ENCODE measurements at places on chromosomes 1 and 21.

GRCh38 chr1:231337043-231337471 lies 595 bp downstream of the EXOC8 start:
- no peak for DNase-seq

DNA sequence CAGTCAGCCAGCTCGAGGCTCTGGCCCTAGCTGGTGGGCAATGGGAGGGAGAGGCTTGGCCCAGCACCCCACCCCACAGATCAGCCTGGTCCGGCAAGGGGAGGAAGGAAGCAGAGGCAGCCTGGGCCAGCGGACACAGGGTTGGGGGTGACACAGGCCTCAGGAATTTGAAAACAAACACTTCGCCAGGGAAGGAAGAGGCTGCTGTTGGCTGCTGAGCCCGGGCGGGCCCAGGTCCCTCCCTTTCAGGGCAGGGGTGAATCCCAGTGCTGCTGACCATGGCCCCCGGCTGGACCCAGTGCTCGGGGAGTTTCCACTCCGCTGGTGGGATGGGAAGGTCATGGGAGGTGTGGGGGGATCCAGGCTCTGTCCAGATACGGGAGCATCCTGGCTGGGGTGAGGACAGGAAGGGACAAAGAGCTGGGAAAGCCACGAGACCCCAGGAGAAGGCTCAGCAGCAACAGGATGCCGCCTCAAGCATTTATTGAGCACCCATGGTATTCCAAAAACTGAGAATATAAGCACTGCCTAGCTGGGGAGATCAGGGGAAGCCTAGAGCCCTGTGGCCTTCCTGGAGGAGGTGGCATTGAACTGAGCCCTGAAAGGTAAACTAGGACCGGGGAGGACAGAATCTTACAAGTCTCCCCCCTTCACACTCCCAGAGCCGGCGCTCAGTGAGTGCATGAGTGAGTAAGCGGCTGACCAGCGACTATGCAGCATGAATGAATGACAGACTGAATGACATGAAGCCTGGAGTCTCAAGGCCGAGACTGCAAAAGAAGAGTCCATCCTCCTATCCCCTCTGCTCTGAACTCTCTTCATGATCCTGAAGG lies 26.2 kb upstream of the EPHA2 start:
- no peak for DNase-seq

DNA sequence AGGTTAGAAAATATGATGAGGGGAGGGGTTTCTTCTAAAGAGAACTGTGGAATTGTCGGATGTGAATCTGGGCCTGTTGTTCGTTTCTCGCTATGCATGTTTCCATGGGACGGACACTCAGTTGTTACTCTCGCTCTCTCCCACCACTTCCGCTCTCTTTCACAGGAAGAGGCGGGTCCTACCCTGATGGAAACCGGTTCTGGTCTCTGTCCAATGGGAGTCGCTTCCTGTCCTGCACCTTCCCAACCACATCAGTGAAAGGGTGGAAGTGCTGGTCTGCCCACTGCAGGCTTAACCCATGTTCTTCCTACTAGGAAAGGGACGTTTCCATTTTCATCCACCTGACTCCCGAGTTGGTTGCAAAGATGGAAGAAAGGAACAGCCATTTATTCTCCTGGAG lies 119.4 kb downstream of the KCNJ15 start:
- no peak for DNase-seq

DNA sequence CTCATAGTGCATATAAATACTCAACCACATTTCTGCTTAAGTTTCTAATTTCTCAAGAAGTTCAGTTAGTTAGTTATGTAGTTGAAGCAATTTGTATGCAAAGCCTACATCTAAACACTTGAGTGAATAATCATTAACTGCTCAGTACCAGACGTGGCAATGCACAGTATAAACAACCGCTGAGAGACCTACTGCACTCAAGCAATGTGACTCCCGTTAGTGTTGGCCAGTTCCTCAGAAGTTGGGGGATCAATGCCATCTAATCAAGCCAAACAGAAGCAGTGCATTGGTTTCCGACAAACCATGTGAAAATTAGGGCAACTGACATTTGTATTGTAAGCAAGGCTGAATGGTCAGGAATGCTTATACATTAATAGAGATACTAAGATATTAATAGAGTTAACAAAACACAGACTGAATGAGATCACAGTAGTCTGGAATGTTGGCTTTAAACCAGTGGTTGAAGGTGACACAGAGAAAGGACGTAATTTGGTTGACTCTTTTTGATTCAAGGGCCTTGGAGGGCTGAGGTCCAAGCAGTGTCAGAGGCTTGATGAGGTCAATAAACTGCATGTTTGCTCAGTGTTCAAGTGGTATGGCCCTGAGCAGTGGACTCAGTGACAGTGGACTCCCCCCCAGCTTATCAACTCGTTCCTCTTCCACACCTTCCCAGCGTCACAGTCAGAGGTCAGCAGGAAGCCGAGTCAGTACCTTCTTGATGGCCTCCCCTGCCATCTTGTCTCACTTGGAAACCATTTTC lies 255.5 kb downstream of the CTH start:
- no peak for DNase-seq

GRCh38 chr1:227317523-227318015 lies 723 bp downstream of the CDC42BPA start:
- no peak for DNase-seq

DNA sequence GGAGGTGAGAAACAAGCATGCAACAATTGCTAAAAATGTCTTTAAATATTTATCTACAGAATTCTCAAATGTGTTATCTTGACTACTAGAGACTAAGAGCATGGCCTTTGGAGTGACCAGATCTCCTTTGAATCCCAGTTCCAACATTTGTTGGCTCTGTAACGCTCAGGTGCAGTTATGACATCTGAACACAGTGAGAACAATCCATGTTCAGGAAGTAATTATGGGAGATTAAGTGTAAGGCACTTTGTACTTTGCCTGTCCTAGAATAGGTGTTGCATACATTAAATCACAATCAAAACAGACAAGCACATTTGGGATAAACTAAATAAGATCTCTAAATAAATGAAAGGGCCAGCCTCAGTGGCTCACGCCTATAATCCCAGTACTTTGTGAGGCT lies 454.5 kb downstream of the SMYD3 start:
- no peak for DNase-seq

DNA sequence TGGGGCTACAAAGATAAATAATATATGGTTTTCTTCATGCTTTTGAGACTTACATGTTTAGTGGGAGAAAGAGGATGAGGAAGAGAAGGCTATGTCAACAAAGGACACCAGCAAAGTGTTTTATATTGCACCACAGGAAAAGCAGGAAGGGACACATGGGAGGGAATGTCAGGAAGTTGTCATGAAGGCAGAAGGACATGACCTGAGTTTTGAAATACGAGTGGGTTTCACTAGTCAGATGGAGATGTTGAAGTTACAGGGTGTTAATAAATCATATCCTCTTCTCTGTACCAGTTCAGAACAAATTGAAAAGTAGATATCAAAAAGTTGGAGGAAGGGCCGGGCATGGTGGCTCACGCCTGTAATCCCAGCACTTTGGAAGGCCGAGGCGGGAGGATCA lies 18.2 kb upstream of the AGO1 start:
- no peak for DNase-seq

GRCh38 chr21:14620152-14620551 lies 74.0 kb upstream of the SAMSN1 start:
- DNase-seq = no peak

- DNase-seq = no peak
These were observed 12.5 kb upstream of the TTC22 start for GRCh38 chr1:54813485-54814125.

DNA sequence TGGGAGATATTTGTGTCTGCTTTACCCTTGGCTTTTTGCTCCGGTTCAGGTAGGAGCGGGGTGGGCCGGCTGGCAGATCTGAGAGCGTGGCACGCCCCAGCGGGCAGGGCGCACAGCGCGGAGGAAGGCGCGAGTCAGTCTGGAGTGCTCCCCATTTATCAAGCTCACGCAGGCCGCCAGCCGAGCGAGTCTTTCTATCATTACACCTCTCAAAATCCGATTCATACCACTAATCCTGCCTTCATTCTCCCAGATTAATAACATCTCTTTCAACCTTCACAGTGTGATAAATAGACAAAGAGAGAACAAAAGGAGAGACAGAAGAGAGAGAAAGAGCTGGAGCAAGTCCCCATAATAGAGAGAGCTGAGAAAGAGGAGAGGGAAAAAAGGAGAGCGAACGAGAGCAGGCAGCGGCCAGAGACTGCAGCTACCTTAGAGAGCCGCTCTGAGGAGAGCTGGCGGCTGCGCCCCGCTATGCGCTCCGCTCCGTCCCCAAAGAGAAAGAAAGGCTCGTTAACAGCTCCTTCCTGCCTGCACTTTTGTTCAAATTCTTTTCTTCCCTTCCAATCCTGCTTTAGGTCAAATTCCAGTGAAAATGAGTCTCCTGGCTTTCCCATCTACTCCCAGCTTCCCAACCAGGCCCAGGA lies 48.0 kb downstream of the DMAP1 start:
- DNase-seq = no peak

DNA sequence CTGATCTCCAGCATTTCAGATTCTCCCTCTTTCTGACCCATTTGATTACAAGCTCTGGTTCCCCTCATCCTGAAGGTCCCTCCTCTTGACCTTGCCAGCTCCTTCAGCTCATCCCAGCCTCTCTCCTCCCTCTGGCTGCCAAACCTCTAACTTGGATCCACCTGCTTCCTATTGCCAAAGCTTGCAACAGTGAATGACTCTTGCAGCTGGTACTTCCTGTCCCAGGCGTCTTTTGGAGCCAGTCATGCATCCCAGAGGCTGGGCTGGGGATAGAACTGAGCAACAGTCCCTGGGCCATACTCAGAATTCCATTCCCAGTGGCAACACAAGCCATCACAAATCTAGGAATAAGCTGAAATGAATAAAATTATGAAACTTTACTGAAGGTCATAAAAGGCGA lies 27.7 kb upstream of the SPOCD1 start:
- no peak for DNase-seq

DNA sequence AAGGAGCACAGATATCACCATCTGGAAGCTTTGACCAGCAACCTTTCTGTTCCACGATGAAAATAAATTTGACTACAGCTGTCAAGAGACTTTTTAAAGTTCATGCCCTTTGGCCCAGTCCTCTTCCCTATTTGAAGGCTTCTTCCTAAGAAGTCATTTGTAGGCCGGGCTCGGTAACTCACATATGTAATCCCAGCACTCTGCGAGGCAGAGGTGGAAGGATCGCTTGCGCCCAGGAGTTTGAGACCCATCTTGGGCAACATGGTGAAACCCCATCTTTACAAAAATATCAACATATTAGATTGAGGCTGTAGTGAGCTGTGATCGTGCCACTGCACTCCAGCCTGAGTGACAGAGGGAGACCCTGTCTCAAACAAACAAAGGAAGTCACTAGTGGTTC lies 58.3 kb upstream of the IFFO2 start:
- no peak for DNase-seq

DNA sequence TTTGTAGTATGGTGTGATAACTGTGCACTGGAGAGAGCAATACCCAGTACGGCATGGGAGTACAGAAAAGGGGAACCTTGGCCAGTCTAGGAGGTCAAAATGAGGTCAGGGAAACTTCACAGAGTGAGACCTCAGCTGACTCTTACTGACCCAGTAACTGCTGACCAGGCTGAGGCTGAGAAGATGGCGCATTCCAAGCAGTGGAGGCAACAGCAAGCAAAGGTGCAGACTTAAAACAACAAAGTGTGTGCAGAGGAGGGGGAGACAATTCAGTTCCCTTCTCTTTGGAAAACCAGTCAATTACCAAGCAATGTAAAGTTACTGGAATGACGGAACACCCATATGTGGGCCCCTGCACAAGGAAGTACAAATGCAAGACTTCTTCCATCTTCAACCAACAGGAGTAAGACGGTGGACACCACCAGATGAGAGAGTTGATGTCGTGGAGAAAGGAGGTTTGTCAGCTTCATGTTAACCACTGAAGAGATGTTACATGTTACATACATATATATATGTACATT lies 54.6 kb upstream of the PRDX6 start:
- no peak for DNase-seq

All from activated CD4-positive, alpha-beta T cell treated with anti-CD3 and anti-CD28 coated beads, Interleukin-2, amount 50 U/mL, for 4 hours (primary cell).